ENCODE measurements at places on chromosomes 7 and 10.

GRCh38 chr7:71206184-71206583 is 74.2 kb downstream of the GALNT17 start:
- no peak for DNase-seq

DNA sequence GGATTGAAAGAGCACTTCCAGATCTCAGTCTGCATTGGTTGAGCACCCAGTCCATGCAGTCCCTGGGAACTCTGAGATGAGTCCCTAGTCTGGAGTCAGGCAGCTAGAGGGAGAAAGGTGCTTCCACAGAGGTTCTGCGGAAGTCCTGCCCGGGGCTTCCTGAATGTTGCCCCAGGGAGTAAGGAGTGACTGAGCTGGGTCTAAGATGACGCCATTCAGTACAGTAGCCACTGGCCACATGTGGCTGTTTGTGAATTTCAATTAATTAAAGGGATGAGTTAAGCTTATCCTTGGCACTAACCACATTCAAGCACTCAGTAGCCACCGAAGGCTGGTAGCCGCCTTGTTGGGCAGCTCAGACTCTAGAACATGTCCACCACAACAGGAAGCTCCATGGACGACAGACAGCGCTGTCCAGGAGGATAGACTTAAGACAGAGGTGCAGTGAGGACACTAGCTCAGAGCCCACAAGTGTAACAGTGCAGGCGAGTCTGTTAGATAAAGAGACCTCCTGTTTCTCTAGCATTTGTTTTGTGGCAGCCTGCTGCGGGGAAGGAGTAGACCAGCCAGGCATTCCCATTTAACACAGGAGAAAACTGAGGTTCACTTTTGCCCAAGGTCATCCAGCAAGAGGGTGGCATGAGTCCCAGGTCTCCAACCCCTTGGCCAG is 101.6 kb upstream of the PPIF start:
- DNase-seq, result no peak

DNA sequence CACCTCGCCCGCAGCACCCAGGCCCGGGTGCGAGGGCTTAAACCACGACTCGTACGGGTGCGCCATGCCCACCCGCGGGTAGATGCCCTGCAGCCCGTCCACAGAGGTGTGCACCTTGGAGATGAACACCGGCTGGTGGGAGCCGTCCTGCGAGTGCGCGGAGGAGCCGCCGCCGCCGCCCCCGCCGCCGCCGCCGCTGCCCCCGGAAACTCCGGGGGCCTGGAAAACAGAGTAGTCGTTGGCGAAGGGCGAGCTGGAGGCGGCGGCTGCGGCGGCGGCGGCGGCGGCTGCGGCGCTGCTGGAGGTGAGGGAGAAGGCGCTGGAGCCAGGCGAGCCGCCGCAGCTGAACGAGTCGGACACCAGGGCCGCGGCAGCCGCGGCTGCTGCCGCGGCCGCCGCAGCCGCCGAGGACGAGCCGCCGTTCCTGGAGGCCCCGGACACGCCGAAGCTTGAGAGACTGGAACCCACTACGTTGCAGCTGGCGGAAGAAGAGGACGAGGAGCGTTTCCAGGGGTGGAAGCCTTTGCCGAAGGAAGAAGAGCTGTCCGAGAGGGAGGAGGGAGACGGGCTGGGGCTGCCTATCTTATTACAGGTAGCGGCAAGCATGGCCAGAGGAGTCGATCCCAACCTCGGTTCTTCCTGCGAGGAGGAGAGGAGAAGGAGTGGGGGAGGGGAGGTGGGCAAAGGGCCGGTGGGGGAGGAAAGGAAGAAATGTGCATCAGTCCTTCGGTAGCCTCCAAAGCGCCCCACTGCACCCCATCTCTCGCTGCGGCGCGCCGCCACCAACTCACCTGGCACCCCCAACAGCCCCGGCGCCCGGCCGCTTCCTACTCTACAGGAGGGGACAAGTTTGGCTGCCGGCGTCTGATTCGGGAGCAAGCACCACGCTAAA is 1.3 kb downstream of the SP8 start:
- DNase-seq, result no peak

DNA sequence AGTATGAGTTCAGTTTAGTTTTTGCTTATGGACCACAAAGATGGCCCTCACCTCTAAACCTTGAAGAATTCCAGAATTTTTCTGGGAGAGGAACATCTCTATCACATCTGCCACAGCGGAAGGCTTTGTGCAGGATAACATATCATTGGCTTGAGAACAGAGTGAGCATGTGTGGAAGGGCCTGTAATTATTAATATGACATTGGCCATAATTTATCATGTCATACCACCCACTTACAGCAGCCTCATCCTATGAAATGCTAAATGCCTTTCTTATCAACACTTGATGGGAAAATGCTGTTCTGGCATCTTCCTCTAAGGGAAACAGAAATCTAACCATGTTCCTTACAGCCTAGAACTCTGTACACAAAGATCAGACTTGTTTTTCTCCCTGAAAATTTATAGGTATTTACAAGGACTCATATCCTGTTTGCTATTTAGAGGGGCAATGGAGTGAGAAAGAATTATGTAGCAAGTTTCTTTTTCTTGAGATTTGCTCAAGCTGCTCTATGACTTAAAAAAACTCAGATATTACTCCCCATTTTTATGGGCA is 817.3 kb downstream of the LRMDA start:
- no peak for DNase-seq

GRCh38 chr10:90398566-90398965 is 459.3 kb downstream of the HTR7 start:
- DNase-seq, result peak; percentile 29

GRCh38 chr10:96794836-96795733 is 37.0 kb upstream of the LCOR start:
- DNase-seq, result no peak

GRCh38 chr10:71378336-71379117 is 18.2 kb upstream of the CDH23 start:
- no peak for DNase-seq

DNA sequence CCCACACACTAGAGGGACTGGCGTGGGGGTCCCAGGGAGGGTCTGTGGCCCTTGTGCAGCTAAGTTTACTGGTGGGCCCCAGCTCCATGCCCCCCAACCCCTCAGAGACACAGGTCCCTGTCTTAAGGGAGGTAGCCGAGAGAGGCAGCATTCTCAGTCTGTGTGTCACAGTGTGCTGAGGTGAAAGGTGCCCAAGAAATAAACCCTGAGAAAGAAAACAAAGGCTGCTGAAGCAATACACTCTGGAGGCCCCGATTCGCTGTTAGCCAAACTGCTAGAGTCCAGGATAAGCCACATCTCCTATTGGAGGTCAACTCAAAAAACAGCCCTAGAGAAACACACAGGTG is 28.6 kb upstream of the NDST2 start:
- DNase-seq, result no peak

DNA sequence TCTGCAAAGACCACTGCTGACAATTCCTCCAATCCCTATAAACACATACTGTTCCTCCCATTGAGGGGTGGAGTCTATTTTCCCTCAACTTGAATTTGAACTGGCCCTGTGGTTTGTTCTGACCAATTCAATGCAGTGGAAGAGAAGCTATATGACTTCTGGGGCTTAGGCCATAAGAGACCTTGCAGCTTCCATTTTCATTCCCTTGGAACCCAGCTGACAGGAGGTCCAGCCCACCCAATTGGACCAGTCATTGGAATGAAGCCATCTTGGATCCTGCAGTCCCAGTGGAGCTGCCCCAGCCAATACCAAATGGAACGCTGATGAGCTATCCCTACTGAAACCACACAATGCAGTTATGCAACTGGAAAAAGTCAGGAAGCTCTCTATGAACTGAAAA is 8.9 kb upstream of the TMED4 start:
- no peak for DNase-seq

DNA sequence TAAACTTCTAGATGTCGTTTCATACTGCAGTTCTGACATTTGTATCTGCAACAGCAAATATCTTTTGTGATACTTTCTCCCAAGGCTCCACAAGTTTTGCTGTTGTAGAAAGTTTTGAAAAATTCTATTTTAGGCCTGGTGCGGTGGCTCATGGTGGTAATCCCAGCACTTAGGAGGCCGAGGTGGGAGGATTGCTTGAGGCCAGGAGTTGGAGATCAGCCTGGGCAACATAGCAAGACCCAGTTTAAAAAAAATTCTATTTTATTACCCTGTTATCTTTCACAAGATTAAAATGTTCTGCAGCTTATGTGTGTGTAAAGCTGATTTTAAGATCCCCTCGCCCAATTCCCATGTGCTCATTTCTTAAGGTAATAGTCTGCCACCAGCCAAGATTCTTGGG is 1.4 kb downstream of the SND1 start:
- no peak for DNase-seq

GRCh38 chr10:34859170-34859569 is 44.1 kb upstream of the PARD3 start:
- no peak for DNase-seq

DNA sequence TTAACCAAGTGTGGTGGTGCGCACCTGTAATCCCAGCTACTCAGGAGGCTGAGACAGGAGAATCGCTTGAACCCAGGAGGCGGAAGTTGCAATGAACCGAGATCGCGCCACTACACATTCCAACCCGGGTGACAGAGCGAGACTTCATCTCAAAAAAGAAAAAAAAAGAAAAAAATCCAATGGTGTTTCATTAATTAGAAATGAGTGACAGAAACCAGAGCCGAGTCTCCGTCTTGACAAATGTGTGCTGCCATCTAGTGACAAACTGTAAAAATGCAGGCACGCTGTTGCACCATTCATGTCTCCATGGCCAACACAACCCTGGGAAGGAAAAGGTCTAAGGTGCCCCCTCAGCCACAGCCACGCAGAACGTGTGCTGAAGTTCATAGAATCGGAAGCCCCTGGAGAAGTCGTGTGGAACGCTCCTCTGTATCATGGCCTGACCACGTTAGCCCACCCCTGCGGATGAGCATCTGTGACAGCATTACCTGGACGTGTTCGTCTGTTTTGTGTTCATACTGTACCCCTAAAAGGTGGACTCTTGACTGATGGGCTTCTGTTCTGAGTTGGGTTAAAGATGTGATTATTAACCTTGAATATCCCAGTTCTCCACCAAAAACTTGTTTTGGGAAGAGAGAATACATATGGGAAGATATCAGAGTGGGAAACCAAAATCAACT is 94.9 kb downstream of the LYZL2 start:
- DNase-seq, result no peak

- no peak for DNase-seq
These were observed 94.1 kb downstream of the TCF7L2 start for GRCh38 chr10:113044016-113044755.

DNA sequence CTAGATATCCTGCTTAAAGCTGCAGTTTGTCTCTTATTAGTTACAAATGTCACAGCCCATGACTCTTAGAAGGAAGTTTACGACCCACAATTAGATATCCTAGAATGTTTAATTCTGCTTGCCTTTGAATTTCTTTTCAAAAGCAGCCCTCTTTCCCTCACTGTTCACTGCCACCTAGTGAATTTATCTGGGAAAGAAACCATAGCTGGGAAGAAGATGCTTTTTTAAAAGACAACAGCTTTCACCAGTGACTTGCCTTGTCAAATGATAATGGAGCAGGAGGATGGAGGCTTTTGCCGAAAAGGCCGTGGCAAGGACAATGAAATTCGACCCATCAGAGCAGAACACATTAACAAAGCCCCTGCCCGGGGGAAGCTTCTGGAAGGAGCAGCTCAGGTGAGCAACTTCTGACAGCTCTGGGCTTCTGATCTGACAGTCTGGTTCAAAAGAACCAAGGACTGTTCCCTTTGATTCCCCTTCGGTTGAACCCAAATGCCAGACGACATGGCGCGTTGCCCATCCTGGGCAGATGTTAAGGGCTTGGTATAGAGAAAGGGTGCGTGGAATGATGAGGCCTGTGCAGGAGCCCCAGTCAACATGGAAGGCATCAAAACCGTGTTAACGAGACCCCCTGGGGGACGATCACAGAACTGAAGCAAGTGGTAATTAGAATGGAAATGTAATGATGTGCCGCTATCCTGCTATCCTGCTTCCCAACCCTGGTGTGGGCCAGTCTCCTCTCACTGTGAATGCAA is 236.8 kb downstream of the FRMD4A start:
- DNase-seq, result no peak

- DNase-seq, result no peak
These were observed 558.9 kb upstream of the MBL2 start for GRCh38 chr10:53331460-53331859.

DNA sequence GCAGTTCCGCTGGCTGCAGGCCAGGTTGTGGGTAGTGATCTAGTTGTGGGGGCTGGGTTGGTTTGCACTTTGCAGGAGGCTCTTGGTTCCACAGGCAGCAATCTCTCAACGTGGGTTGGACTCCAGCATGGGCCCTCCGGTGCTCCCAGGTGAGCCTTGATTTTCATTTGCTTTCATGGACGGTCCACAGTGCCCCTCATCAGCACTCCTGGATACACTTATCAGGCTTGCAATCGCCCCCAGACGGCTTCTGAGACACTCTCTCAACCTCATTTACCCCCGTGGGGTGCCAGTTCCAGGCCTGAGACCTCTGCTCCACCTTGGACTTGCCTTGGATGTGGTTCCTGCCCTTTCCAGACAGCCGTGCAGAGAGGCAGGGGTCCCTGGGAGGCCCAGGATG is 31.3 kb upstream of the ZNF273 start:
- no peak for DNase-seq

- DNase-seq, result no peak
These were observed 167.2 kb upstream of the FERD3L start for GRCh38 chr7:19312416-19312815.

DNA sequence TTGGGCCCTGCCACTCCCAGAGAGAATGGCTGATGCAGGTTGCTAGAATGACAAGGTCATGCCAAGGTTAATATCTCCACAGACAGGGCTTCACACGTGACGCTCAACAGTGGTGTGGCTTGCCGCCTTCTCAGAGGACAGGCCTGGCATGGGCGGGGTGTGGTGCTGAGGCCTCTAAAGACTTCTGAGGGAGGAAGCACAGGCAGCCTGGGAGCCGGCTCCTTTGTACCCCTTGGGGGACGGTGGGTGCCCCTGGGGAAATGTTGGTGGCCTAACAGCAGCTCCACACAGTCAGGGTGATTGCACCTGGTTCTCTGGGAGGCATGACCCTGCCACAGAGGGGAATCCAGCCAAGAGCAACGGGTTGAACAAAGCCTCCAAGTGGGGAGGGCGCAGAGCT is 115.1 kb downstream of the PKD1L1 start:
- no peak for DNase-seq

DNA sequence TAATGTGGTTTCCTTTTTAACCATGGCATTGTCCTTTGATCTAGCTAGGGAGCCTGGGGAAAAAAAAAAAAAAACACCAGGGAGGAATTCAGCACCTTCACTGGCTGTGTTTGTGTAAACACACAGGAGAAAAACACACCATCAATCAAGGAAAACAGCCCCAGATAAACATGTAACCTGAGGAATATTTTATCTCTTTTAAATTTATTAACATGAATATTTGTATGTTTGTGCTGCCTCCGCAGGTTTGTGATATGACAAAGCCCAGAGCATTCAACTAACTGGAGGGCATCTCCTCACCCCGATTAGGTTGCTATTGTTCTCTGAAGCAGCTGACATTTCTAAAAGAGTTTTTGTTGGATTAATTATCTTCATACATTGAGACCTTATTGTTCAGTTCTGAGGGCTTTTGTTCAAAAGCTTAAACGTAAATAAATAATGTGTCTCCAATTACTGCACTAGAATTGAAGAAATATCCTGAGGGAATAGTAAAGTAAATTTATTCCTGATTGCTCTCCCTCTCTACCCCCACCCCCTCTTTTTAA is 89.4 kb upstream of the SEMA3E start:
- DNase-seq, result no peak

- no peak for DNase-seq
These were observed 56.4 kb upstream of the INSYN2A start for GRCh38 chr10:127252818-127253217.

- no peak for DNase-seq
These were observed 97.8 kb downstream of the CHST15 start for GRCh38 chr10:123995461-123996131.

GRCh38 chr7:36583318-36583717 is 141.0 kb downstream of the AOAH start:
- DNase-seq, result no peak

- DNase-seq, result no peak
These were observed 449.2 kb downstream of the IPMK start for GRCh38 chr10:57818522-57818921.
